Central memory CD4-positive, alpha-beta T cell (primary cell): ENCODE measurements at places on chromosomes 5 and 9.
A peak's percentile ranks its signal among the peaks of the same experiment; 100 is the strongest.

DNA sequence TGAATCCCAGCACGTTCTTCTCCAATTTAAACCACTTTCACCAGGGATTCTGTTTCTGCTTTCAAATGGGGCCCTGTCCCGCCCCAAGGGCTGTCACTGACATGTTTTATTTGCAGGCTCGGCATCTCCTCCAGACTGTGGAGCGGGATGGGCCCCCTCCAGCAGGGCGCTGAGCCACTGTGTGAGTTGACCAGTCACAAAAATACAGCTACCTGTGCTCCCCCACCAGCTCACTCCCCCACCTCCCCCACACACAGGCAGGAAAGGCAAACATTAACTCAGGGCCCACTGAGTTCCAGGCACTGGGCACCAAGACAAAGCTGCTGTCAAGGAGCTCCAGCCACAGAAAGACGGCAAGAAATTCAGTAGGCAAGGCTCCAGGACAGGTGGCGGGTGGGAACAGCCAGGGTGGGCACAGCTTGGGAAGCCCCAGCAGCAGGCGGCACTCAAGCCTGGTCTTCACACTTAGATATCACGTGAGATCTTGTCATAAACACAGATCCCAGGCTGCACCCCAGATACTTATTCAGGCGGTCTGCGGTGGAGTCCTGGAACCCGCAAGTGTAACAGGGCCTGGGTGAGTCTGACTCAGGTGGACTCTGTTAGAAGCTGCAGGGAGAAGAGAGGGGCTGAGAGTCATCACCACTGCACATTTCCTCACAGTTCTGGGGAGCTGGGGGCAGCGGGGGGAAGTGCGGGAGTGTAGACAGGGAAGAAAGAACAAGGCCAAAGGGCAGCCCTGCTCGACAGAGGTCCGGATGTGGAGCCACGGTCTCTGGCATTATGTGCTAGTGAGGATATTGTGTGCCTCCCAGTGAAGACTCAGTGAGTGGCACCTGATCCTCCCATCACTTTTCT is 44.7 kb downstream of the OR2V1 start:
- no peak for DNase-seq

DNA sequence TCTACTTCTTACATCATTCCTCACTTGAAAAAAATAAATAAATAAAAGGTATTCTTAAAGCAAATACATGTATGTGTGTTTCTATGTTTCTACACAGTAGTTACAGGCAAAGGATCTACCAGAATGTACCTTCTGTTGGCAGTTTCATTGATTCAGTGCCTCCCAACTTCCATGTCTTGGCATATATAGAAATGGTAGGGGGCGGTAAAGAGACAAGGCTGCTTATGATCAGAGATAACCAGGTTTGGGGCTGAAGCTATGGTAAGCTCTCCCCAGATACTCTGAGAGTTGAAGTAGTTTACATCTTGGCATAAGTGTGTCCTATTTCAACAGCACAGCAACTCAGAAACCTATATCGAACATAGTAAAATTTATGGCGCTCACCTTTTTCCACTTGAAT is 1075.4 kb upstream of the C9orf72 start:
- DNase-seq: no peak

GRCh38 chr9:95644377-95644776 is 127.6 kb upstream of the PTCH1 start:
- no peak for DNase-seq

DNA sequence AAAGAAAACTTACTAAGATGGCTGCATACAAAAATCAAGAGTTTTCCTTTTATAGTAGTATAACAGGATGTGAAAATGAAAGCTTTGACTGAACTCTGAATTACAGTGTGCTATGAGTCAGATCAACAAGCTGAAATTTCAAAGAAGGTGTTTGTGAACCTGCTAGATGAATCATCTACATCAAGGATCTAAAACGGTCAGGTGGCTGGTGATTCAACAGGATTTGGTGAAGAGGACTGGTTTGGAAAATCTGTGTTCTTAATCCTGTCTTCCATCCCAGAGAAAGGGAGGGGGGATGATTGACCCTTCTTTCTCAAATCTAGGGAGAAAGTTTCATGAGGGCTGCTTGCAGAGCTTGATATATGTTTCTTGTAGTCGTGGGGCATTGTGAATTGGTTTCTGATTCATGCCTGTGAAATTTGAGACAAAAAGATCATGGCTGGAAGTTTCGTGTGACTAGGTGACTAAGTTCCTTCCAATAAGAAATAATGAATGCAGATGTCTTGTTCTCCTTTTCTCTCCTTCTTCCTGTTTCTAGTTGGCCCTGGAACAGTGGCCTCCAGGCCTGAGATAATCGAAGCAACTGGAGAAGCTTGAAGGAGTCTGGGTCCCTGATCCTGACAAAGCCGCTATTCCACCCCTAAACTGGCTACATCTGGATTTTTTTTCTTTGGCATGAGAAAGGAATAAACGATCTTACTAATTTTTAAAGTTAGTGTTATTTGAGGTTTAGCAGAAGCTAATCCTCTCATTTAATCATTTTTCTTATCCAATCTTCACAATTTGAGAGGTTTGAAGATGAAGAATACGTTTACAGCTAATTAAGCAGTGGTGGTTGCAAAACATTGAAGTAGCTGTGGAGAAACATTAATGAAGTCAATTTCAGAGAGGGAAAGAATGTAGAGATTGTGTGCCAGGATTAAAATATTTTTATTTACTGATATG is 67.2 kb downstream of the MRPS30 start:
- no peak for DNase-seq

DNA sequence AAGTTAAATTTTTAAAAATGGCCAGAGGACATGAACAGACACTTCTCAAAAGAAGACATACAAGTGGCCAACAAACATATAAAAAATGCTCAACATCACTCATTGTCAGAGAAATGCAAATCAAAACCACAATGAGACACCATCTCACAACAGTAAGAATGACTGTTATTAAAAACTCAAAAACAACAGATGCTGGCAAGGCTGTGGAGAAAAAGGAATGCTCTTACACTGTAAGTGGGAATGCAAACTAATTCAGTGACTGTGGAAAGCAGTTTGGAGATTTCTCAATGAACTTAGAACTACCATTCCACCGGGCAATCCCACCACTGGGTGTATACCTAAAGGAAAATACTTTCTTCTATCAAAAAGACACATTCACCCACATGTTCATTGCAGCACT is 168.5 kb upstream of the PIK3R1 start:
- DNase-seq: no peak

- DNase-seq: no peak
These were observed 202.4 kb downstream of the SLIT3 start for GRCh38 chr5:169098331-169099121.

DNA sequence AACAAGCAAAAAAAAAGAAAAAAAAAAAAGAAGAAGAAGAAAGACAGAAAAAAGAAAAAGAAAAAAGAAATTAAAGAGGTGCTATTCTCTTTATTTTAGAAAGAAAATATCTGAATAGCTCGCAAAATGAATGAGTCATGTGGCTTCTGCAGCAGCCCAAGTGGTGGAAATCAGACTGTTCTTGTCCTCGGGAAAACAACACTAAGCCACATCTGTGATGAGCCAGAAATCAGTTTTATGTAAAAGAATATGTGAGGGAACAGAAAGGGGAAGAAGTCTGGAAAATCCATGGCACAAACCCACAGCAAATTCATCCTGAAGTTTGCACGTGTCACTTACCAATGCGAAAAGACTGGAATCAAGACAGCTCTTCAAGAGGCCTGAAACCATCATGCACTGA is 118.7 kb upstream of the GAS1 start:
- DNase-seq: no peak

DNA sequence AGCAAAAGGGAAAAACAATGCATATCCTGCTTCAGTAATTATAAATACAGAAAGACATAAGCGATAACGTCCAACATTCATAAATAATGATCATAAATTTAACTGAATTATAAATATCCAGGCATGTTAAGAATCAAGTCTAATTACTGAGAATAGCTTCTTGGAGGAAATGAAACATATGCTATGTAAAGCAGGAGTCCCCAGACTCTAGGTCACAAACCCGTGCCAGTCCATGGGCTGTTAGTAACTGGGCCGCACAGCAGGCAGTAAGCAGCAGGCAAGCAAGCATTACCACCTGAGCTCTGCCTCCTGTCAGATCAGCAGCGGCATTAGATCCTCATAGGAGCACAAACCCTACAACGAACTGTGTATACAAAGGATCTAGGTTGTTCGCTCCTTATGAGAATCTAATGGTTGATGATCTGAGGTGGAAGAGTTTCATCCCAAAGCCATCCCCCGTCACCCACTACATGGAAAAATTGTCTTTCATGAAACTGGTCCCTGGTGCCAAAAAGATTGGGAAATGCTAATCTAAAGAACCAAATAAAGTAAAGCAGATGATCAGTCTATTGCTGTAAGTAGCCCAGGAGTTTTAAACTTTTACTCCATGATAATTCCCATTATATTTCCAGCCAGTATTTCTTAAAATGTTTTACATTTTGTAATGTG is 50.4 kb downstream of the CERT1 start:
- no peak for DNase-seq

DNA sequence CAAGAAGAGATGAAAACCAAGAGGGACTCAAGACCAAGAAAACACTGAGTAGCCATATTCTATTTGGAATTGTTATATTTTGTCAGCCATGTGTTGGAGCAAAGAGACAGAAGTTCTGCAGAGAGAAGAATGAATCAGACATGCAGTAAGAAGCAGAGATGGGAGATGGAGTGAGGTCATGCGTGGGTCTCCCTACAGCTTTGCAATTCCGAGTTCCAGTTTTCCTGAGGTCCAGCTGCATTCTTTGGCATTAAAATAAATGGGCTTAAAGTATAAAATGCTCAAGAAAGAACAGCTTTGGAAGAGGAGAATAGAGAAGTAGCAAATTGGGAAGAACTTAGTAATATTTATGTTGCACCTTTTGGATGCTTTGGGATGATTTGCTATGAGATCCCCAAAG is 361.6 kb downstream of the NPR3 start:
- no peak for DNase-seq

DNA sequence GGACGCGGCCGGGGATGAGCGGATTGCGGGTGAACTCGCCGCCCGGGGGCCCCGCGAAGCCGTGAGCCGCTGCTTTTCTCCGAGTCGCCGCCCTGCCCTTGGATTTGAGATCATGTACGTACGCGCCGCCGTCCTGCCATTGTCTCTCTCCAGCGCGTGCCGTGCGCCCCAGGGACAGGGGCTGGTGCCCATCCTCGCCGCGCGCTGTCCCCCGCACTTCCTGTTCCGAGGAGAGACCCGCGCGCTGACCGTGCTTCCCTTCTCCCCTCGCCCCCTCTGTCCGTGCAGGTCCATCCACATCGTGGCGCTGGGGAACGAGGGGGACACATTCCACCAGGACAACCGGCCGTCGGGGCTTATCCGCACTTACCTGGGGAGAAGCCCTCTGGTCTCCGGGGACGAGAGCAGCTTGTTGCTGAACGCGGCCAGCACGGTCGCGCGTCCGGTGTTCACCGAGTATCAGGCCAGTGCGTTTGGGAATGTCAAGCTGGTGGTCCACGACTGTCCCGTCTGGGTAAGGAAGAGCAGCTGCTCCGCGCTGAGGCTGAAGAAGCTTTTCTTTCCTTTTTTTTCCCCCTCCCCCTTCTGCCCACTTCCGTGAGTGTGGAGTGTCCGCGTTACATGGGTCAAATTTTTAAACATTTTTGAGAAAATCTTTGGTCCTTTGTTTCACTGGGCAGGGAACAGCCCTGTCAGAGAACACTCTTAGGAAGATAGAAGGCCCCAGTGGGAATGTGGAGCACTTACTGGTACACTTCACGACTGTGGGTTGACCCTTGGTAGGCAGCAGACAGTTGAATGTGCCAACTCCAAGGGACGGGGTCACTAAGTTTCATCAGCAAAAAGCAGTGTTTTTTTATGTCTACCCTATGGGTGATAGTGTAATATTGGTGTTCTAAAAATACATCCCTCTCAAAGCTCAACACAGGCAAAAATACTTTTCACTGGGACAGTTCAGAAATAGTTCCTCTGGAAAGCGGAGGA is 727 bp downstream of the RHOBTB3 start:
- DNase-seq: peak; percentile 26

- no peak for DNase-seq
These were observed 15.9 kb downstream of the RETREG1 start for GRCh38 chr5:16600946-16601345.

- DNase-seq: no peak
These were observed 132.9 kb upstream of the GRHPR start for GRCh38 chr9:37289631-37290030.

DNA sequence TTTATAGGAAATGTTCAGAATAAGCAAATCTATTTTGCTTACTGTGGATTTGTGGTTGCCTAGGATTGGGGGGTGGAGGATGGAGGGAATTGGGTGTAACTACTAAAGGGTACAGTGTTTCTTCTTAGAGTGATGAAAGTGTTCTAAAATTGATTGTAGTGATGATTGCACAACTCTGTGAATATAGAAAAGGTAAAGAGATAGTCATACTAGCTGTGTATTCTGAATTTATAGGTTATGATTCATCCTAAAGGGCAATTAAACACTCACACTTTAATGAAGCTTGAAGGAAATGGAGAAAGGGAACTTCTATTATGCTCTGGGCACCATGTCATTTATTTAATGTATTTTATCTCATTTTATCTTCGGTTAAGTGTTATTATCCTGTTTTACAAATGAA is 9.9 kb downstream of the TXNDC8 start:
- no peak for DNase-seq

DNA sequence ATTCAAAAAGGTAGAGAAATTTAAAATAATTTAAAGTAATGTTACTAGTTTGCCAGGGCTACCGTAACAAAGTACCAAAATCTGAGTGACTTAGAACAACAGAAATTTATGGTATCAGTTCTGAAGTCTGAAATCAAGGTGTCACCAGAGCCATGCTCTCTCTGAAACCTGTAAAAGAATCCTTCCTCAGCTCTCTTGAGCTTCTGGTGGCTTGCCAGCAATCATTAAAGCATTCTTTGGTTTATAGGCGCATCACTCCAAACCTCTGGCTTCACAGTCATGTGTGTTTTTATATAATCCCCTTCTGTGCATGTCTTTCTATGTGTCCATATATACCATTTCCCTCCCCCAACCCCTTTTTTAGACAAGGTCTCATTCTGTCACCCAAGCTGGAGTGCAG is 220.3 kb downstream of the COX7C start:
- DNase-seq: no peak

DNA sequence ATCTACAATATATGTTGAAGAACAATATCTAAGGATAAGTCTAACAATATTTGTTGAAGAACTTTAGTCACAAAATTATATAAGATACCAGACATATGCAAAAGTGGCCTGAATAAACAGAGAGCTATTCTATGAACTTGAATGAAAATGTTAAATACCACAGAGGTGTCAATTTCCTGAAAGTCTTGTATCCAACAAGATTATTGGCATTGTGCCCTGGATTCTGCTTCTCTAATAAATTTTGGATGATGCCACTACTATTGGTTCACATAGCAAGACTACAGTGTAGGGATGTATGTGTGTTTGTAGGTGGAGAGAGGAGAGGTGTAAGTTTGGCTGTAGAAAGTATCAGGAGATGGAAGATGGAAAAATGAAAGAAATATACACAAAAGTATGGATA is 731.8 kb upstream of the RGMB start:
- no peak for DNase-seq

GRCh38 chr9:72753266-72753893 is 199.5 kb downstream of the ALDH1A1 start:
- DNase-seq: no peak

- DNase-seq: no peak
These were observed 555.3 kb upstream of the PTGER4 start for GRCh38 chr5:40124367-40124766.

- no peak for DNase-seq
These were observed 194.8 kb upstream of the SLC30A5 start for GRCh38 chr5:68898951-68899471.
